ENCODE measurements at places on chromosomes 4 and X. TPM values are rescaled to one million over a fixed set of nuclear protein-coding genes. Genes with fewer than 3 reads are reported as not detected.

The ASB9 gene
- 2.5 TPM for total RNA-seq

The NAT8L gene
- not detected for total RNA-seq

The PDK3 gene
- total RNA-seq: 118 TPM

The HSD17B13 gene
- total RNA-seq: 0.71 TPM

The CTAG2 gene
- not detected for total RNA-seq

The SLC38A5 gene
- total RNA-seq: 3.4 TPM

The MAGEA4 gene
- not detected for total RNA-seq

The DDX53 gene
- not detected for total RNA-seq

The PABPC1L2A gene
- not detected for total RNA-seq

The HGFAC gene
- not detected for total RNA-seq

The VCX2 gene
- total RNA-seq: not detected

The USP9X gene
- 87.8 TPM for total RNA-seq

The ZFP42 gene
- not detected for total RNA-seq

The GAGE13 gene
- not detected for total RNA-seq

The KLKB1 gene
- total RNA-seq: 1.6 TPM

The FGF13 gene
- total RNA-seq: 18.3 TPM

The FRAS1 gene
- total RNA-seq: 7.1 TPM

The HTN3 gene
- total RNA-seq: not detected

- H3K36me3 ChIP-seq: no peaks in the 10 kb centered on the region
- peaks cover 5% of the 10 kb centered on the region for H3K4me1 ChIP-seq
- no peak overlapping the region for H3K27ac ChIP-seq
- no peak for DNase-seq
Measured at GRCh38 chr4:186851291-186852072, 127.8 kb upstream of the FAT1 start.

- H3K36me3 ChIP-seq: no peaks in the 10 kb centered on the region
- peaks cover 3% of the 10 kb centered on the region for H3K4me1 ChIP-seq
- no peak overlapping the region for H3K27ac ChIP-seq
- H3K4me3 ChIP-seq: no peak overlapping the region
Measured at GRCh38 chrX:68826113-68826980, 2.5 kb upstream of the EFNB1 start.

- H3K4me1 ChIP-seq: no peaks in the 10 kb centered on the region
- DNase-seq: no peak
- H3K27me3 ChIP-seq: no peaks in the 10 kb centered on the region
- no peak overlapping the region for H3K27ac ChIP-seq
- H3K36me3 ChIP-seq: no peaks in the 10 kb centered on the region
Measured at GRCh38 chrX:7065473-7065872, 82.0 kb upstream of the STS start.

DNA sequence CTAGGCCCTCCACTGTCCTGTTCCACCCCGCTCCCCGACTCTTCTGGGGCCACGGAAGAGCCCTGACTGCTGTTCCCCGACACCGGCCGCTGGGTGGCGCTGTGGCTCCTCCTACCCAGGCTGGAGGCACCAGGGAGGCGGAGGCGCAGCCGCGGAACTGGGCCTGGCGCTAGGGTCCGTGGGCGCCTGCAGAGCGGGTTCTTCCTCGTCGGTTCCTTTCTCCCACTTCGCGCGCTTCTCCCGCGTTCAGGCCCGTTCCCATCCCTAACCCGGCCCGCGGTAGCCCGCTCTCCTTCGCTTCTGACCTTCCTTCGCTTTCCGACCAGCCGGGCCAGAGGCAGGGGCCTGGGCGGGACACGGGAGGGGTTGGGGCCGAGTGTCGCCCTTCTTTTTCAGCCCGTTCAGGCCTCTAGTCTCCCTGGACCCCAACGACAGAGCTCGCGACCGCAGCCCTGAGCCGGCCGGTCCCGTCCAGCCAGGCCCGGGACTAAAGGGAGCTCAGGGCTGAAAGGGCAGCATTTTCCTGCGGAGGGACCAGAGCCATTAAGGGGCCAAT, 34.3 kb downstream of the NALF2 start:
- H3K4me1 ChIP-seq: no peaks in the 10 kb centered on the region
- H3K27me3 ChIP-seq: no peaks in the 10 kb centered on the region
- no peaks in the 10 kb centered on the region for H3K36me3 ChIP-seq
- no peak for DNase-seq
- H3K4me3 ChIP-seq: peak overlapping the region; percentile 70

- no peak for DNase-seq
- no peak overlapping the region for H3K27ac ChIP-seq
- no peaks in the 10 kb centered on the region for H3K27me3 ChIP-seq
- no peaks in the 10 kb centered on the region for H3K36me3 ChIP-seq
- no peaks in the 10 kb centered on the region for H3K4me1 ChIP-seq
- no peak overlapping the region for H3K4me3 ChIP-seq
Measured at GRCh38 chrX:67724359-67725110, 180.7 kb downstream of the AR start.

- H3K36me3 ChIP-seq: no peaks in the 10 kb centered on the region
- no peak overlapping the region for H3K4me3 ChIP-seq
- H3K4me1 ChIP-seq: no peaks in the 10 kb centered on the region
Measured at GRCh38 chrX:120380699-120381098, 18.8 kb downstream of the ATP1B4 start.

DNA sequence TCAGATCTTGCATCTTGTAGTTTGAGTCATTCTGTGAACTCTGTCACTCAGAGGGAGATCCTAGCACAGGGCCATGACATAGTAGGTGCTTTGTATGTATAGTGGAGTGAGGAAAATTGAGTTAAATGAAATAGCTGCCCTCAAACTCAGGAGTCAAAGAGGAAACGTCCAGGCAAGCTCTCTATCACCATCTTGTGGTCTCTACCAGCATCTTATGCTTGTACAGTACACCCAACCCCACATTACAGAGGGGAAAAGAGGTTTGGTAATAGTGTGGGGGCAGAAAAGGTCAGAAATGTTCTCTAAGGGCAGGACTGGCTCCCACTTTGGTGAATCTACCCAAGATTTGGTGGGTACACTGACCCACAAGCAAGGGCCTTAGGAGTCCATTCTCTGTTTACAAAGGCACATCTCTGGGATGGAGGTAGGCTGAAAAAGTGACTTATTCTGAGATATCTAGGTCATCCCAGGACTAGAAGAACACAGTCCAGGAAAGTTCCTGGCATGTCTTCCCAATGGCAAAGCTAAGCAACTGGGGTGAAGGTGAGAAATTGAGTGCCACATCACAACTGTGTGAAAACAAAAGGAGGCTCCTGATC, 131.8 kb downstream of the OR13H1 start:
- H3K27ac ChIP-seq: no peak overlapping the region
- H3K36me3 ChIP-seq: no peaks in the 10 kb centered on the region
- no peak for DNase-seq
- no peaks in the 10 kb centered on the region for H3K27me3 ChIP-seq
- no peak overlapping the region for H3K4me3 ChIP-seq

DNA sequence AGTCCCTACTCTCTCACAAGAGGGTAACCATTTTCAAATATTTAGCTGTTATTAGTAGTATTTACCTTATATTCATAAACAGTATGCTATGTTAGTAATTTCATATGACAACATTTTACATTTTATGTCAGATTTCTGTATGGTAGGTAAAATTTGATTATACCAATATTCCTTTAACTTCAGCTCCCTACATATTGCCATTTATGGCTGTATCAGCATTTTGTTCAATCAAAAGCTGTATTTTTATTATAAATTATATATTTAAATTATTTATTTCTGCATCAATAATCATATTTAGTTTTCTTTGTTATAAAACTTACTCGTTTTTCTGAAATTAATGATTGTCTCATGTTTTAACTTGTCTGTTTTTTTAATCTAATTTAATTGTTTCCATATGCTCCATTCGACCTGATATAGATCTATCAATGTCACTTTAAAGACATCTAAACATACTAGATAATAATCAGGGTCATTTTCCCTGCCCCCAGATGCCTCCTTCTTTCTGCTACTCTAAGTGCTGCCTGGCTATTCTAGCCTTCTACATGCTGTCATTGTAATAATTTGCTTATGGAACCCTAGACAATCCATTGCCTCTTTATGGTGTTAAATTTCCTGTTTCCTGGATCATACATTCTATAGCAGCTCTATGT, 1976.7 kb upstream of the ADGRL3 start:
- no peaks in the 10 kb centered on the region for H3K36me3 ChIP-seq
- H3K27ac ChIP-seq: no peak overlapping the region
- no peak for DNase-seq

DNA sequence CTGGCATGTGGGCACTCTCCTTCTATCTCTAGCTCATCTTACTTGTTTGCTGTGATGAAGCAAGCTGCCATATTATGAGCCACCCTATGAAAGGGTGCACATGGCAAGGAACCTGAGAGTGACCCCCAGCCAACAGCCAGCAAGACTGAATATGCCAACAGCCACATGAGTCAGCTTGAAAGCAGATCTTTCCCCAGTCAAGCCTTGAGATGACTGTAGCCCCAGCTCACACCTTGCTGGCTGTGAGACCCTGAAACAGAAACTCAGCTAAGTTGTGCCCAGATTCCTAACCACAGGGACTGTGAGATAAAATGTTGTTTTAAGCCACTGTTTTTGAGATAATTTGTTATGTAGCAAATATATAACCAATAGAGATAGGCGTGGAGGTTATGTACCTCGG, 36.2 kb downstream of the KDM5C start:
- no peak overlapping the region for H3K4me3 ChIP-seq
- H3K27me3 ChIP-seq: no peaks in the 10 kb centered on the region
- no peaks in the 10 kb centered on the region for H3K4me1 ChIP-seq
- no peak for DNase-seq
- H3K27ac ChIP-seq: no peak overlapping the region

DNA sequence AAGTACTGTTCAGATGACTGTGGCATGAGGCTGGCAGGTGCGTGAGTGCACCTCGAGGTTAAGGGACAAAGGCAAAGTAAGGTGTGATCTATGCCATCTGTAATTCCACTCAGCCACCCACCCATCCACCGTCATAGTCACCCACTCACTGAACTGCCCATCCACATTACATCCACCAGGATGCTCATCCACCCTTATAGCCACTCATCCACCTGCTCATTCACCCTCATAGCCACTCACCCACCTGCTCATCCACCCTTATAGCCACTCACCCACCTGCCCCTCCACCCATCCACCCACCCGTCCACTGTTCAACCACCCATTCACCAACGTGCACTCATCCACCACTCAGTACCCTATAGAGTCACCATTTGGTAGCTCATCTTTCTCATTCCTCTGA, 64.1 kb upstream of the UXT start:
- no peaks in the 10 kb centered on the region for H3K4me1 ChIP-seq
- H3K27ac ChIP-seq: no peak overlapping the region
- no peak overlapping the region for H3K4me3 ChIP-seq
- no peaks in the 10 kb centered on the region for H3K27me3 ChIP-seq
